Esophagus squamous epithelium (tissue), 5 donors: ENCODE measurements at places on chromosomes 2 and 18. TPM values are rescaled to one million over a fixed set of nuclear protein-coding genes. Genes with fewer than 3 reads are reported as not detected.

- no peak for DNase-seq
Observed at GRCh38 chr18:45723567-45724355, at the start of gene SLC14A1. SLC14A1 (plus strand) TSS chr18:45724181; CDS start chr18:45730321, 6,140 bp downstream.

DNA sequence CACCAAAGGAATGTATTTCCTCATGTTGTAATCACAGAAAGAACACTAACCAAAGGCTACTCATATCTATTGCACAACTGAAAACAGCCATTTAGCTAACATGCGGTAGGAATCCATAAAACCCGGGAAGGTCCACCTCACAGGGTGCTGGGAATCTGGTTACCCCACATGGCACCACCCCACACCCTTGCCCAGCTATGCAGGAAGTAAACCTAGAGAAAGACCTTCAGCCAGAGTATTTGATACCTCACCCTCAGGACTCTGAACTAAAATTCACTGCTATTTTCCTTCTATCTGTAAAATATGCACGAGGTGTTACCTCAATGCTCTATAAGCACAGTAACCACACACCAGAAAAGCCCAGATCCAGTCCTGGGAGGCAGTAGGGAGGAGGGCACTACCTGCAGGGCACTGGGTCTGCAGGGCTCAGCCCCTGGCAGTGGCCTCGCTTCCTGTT is 45.8 kb downstream of the PTPN2 start:
- DNase-seq, result no peak

DNA sequence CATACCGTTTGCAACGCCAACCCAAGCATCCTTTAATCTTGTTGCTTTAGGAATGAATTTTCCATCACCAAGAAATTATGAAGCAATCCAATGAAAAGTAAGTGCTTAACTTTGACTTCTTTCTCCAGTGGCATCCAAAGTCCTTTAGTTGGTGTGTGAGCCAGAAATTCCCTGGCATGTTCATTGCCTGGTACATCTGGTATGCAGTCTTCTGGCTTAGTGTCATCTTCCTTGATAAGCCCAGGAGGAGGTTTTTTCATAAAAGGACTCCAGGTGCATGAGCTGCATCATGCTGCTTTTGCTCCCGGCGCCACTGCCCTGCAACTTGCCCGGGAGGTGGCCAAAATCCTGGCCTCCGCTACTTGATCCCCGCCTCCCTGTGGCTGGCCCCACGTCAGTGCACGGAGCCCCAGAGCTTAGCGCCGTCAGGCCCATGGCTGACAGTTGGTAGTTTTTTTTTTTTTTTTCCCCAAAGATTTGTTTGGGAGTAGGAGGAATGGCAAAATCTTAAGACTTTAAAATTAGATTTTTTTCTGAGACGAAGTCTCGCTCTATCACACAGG is 58.7 kb downstream of the PUM2 start:
- no peak for DNase-seq

DNA sequence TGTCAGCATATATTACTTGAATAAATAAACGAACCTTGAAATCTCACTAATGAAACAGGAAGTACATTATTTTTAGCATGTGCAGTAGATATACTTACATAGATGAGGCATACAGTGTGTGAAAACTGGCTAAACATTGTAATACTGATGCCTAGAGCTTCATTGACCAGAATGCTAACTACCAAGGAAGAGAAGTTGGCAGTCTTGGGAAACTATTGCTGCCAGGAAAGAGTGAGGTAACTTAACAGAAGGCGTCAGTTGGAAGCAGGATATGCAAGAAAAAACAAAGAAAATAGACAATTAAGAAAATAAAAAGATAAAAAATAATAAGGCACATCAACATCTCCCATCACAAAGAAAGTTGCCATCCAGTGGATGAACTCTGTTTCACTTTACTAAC is 963.0 kb downstream of the TDRD15 start:
- DNase-seq, result no peak

DNA sequence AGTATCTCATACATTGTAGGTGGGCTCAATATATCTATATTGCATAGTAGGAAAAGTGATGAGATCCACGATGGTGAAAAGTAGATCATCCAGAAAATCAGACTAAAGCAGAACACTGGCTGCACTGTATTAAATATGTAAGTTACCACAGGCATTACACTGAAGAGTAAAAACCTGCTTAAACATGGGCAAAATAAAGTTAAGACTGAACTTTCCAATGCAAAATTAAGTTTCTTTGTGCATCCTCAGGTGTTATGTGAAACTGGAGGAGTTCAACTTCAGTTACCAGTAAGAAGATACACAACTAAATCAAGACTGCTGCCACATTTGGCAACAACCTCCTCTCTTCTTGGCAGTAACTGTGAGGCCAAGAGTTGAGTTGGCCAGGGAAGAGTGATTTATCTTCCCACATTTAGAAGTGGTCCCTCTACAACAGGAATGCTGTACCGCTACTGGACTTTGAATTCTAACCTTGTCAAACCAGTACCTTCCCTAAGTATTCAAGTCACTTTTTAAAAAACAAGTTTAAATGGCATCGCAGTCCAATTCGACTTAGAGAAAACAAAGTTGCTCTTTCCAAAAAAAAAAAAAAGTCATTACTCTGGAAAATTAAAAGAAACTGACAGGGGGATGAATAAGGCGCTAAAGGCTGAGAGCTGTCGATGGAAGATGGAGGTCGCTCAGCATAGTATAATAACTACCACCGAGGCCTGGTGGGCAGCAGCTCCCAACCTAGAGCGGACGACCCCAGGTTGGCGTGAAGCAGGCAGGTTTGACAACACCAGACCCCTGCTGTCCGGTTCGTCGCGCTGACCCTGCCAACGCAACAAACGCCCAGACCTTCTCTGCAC is 1.1 kb downstream of the MAP4K3 start:
- DNase-seq, result no peak

GRCh38 chr18:3453540-3454364 is 3.8 kb downstream of the TGIF1 start:
- DNase-seq, result no peak

GRCh38 chr2:10080536-10081304 is 509 bp upstream of the CYS1 start:
- DNase-seq, result no peak

GRCh38 chr2:222242532-222242931 is 56.3 kb downstream of the PAX3 start:
- DNase-seq, result no peak

DNA sequence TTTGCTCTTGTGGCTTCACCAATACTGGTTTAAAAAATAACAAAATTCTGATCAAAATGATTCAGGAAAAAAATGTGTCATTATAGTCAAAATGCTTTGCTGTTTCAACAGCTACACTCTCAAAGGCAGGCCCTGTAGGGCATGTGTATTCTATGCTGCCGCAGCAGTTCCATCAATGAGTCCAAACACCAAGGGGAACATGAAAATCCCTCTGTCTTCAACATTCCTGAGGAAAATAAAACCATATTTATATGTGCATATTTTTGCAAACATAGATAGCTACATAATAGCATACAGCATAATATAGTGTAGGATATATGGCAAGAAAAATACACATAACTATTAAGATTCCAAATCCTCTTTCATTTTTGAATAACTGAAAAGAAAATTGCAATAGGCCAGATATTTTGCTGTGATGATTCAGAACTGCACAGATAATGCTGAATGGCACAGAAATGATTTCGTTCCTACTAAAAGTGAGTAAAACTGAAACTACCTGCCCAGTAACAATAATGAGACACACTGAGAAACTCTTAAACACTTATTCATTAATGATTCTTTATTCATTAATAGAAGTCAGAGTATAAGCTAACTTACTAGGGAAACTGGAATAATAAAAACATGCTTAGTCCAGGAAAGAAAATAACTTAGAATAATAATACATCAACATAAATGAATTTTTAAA is 343.8 kb downstream of the SUCLG1 start:
- DNase-seq, result no peak

- no peak for DNase-seq
Observed at GRCh38 chr2:112821142-112821541, 15.4 kb downstream of the IL1B start.

DNA sequence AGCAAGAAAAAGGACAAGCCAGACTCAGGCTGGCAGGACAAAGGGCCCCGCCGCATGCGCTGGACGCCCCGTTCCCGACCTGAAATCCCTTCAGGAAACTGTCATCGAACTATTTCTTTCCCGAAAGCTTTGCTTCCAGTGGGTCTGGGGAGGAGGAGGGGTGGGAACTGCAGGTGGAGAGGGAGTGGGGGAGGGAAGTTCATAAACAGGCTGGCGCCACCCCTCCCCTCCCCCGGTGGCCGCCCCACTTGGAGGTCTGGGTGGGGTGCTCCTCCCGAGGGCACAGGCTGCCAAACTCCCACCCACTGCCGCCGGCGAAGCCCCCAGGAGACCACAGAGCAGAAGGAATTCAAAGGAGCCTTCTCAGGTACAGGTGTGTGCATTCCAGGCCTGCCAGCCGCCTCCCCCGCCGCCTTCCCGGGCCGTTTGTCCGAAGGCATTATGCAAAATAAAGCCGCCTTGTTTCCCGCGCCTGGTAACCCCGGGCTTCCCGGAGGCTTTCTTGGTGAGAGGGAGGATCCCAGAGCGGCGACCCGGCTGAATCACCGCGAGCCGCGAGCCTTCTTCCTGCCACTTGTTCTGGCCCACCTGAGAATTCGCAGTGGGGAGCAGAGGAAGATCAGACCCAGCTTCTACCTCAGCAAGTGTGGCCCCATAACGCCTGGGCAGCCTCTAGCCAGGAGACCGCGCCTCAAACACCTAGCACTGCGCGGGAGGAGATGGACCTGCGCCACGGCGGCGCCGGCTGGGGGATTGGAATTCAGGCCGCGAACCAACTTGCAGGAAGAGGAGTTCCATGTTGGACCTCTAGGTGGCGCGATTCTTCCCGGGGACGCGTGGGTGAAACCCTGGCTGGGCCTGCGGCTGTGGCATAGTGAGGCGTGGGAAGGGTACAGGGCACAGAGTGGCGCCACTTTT is 101.9 kb downstream of the FOXI3 start:
- DNase-seq, result no peak

DNA sequence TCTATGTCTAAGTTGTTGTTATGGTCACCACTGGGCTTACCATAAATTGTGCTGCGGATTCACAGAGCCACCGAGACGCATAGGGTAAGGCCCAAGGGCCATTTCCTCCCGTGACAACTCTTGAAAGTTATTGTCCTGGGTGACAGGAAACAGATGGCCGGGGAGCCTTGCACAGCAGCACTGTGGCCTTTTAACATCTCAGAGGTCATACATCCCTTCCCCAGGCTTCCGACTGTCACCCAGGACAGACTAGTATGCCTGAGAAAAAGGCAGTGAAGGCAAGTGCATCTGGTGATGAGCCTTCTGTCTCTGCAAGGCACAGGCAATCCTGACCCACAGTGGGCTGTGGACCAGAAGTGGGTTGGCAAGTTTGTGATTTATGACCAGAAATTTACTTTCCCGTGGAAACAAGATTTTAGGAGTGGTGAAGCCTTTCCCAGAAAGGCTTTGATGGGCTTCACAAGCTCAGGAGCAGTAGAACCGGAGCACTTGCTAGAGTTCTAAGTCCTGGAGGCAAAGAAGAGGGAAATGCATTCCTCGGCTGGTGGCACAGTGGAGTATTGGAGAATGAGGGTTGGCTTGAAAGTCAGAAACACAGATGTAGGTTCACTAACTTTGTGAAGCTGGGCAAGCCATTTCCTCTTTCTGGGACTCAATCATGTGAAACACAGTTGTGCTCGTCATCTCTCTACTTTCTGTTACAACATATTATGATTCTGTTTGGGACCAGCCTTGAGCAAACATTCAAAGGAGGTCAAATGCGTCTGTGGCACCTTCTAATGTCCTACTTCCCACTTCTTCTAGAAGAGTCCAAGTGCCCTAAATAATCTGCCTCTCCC is 2.0 kb upstream of the CAPN14 start:
- DNase-seq, result no peak

DNA sequence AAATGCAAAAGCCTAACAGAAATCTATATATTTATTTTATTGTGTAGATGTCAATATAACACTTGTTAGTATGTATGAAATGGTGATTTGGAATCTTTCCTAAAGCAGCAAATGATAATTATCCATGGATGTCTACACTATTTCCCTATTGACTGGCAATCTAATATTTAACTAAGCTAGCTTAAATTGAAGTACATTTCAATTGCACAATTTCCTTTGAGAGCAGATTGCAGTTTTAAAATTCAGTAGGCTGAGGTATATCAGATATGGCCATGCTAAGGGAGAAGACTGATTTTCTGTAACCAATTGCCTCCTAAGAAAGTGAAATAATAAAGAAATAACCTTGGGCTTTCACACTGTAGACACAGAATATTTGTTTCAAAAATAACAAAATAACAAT is 90.1 kb upstream of the KCNJ3 start:
- DNase-seq, result no peak

GRCh38 chr2:85278361-85278760 is 49.4 kb downstream of the TGOLN2 start:
- no peak for DNase-seq

GRCh38 chr2:30645081-30645744 is 162.0 kb downstream of the CAPN13 start:
- DNase-seq, result no peak

GRCh38 chr18:25830787-25831186 is 259.6 kb downstream of the SS18 start:
- DNase-seq, result no peak

DNA sequence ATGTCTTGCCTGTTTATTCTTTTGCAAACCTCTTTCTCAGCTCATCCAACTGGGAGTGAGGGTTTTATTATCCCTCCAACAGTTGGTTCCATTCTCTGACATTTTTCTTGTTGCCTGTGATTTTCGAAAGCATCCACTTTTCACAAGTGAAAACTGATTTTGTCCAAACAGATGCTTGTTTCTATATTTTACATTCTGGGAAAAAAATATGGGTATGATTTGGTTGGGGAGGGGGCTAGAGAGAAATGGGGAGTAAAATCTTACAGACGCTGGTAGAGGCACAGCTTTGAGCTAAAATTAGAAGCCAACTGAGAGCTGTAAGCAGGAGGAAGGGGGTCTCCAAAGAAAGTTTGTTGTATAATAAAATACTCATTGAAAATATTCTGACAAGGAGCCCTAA is 745.3 kb upstream of the CELF4 start:
- DNase-seq, result no peak

GRCh38 chr2:191512216-191512835 is 165.6 kb upstream of the NABP1 start:
- DNase-seq, result no peak

HS1BP3 gene
- 19.5 TPM for total RNA-seq

CD207 gene
- 0.35 TPM for total RNA-seq

FSHR gene
- total RNA-seq, result not detected

ZNF385B gene
- total RNA-seq, result 0.44 TPM

SP5 gene
- 1.8 TPM for total RNA-seq

LINC00305 gene
- not detected for total RNA-seq

ZNF516 gene
- 18.9 TPM for total RNA-seq
